A673 (cell line): ENCODE measurements at places on chromosomes 4 and X. TPM values are rescaled to one million over a fixed set of nuclear protein-coding genes. Genes with fewer than 3 reads are reported as not detected.

Gene LPAR4
- total RNA-seq, result 7.1 and 7.2 TPM in 2 replicates

Gene NIPAL1
- total RNA-seq, result 0.46 and 0.84 TPM in 2 replicates

Gene CHRDL1
- 0.41 and 1.1 TPM in 2 replicates for total RNA-seq

Gene TREX2
- 0.77 and 2.1 TPM in 2 replicates for total RNA-seq

Gene FATE1
- 0.45 TPM in 1 of 2 replicates, not detected in the other for total RNA-seq

Gene ARMCX2
- 53.9 and 58.8 TPM in 2 replicates for total RNA-seq

Gene TRIM75
- not detected in 2 replicates for total RNA-seq

Gene TBX22
- total RNA-seq, result not detected in 2 replicates

Gene SYNPO2
- 0.20 and 0.26 TPM in 2 replicates for total RNA-seq

Gene VCX3B
- 0.39 TPM in 1 of 2 replicates, not detected in the other for total RNA-seq

Gene PNMA6F
- not detected in 2 replicates for total RNA-seq

Gene GYPA
- total RNA-seq, result not detected in 2 replicates

Gene SMARCAD1
- 25.3 and 27.1 TPM in 2 replicates for total RNA-seq

Gene GCNA
- 1.8 and 3.0 TPM in 2 replicates for total RNA-seq

Gene SULT1B1
- 1.8 and 2.1 TPM in 2 replicates for total RNA-seq

Gene CCNA2
- total RNA-seq, result 99.0 and 105 TPM in 2 replicates

Gene PRR32
- not detected in 2 replicates for total RNA-seq

Gene CT45A2
- not detected in 2 replicates for total RNA-seq

Gene PCGF3
- 83.5 and 83.9 TPM in 2 replicates for total RNA-seq

Gene FGF16
- total RNA-seq, result not detected in 2 replicates

Gene NKX1-1
- not detected in 2 replicates for total RNA-seq

Gene MAGEA10
- not detected in 2 replicates for total RNA-seq

Gene SLC10A3
- 8.1 and 9.7 TPM in 2 replicates for total RNA-seq

Gene HTRA3
- 0.64 and 1.4 TPM in 2 replicates for total RNA-seq

Gene MAGEE1
- total RNA-seq, result not detected in 2 replicates

Gene PDE6B
- 10.4 and 12.9 TPM in 2 replicates for total RNA-seq

Gene VCX
- total RNA-seq, result not detected in 2 replicates
